ENCODE measurements at places on chromosomes 3 and 15.

DNA sequence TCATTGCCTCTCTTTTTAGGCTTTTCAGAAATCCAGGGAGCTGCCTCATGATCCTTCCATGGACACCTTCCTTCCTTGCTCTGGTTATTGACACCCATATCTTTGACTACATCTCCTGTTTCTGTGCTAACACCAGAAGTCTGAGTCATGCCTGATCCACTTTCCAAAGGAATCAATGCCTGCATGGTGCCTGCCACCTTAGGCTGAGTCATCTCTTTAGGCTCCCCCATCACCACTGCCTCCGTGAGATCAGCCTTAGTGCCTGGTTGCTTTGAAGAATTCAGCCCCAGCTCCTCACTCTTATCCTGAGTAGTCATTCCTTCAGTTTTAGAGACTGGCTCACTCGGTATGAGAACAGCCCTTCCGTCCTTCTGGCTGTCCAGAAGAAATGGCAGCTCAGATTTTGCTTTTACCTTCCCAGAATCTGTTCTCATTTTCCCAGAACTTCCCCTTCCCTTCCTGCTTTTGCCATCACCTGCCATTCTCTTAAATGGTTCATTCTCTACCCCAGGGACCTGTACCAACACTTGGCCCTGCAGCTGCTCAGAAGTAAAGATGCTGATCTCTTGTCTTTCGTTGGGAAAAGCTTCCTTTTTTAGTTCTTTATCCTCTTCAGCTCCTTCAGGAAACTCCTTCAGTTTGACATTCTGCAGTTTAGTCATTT, 105.3 kb downstream of the MAP4 start:
- no peak for DNase-seq

- DNase-seq = no peak
These were observed 145.0 kb downstream of the CMSS1 start for GRCh38 chr3:99962703-99963102.

DNA sequence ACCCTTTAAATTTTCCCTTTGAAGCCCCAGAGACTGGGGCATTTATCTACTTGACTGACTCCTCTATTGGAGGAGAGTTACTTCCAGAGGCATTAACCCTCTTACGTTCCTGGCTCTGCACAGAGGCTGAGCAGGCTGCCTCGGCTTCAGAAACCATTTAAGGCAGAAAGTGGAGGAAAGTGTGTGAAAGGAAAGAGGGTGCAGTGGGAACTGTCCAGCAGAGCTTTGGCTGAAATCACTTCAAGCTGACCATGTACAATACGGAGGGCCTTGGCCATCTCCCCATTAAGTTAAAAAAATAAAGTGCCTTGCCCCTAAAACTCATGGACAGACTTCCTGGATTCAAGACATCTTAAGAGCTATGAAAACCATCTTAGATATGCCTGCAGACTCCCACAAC, 238.7 kb downstream of the SV2B start:
- no peak for DNase-seq

GRCh38 chr3:128280481-128281052, 127.3 kb downstream of the EEFSEC start:
- DNase-seq = no peak

DNA sequence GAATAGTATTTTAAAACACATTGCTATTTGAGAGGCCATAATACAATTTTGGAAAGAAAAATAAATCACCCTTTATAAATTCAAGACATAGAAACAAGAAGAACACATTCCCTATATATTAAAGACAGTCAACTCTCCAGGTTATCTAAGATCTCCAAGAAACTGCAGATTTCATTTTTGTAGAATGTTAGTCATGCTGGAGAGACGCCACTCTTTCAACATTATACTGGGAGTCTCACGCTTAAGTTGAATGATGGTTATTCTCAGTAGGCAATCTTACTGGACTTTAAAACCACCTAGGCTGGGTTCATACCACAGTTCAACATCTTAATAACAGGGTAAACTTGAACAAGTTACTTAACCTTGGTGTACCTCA, 3.6 kb upstream of the CHRM5 start:
- DNase-seq = no peak

- DNase-seq = no peak
These were observed 74.3 kb upstream of the EOMES start for GRCh38 chr3:27796365-27796875.

DNA sequence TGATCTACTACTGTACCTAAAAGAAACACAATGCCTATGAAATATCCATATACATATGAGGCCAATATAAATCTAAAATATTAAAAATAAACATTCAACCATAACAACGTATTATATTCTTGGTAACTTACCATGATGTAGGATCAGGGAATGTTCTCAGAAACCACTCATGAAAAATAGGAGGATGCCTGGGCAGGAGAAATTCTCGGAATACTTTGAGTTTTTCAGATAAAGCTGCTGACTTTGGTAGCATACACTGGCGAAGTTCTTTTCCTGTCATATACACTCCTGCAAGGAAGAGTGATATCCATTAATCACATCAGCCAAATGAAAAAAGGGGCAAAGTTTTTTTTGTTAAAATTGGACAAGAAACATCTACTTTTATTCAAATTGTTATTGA, 11.3 kb upstream of the XRN1 start:
- no peak for DNase-seq

GRCh38 chr3:158313338-158313927, 203.5 kb downstream of the RSRC1 start:
- no peak for DNase-seq

Data from stimulated activated naive CD4-positive, alpha-beta T cell treated with Interleukin-2 at 50 U/mL for 16 hours (primary cell).